ENCODE measurements at places on chromosomes 2 and 18.

- DNase-seq = no peak
Observed at GRCh38 chr2:181077128-181077709, 96.8 kb downstream of the UBE2E3 start.

DNA sequence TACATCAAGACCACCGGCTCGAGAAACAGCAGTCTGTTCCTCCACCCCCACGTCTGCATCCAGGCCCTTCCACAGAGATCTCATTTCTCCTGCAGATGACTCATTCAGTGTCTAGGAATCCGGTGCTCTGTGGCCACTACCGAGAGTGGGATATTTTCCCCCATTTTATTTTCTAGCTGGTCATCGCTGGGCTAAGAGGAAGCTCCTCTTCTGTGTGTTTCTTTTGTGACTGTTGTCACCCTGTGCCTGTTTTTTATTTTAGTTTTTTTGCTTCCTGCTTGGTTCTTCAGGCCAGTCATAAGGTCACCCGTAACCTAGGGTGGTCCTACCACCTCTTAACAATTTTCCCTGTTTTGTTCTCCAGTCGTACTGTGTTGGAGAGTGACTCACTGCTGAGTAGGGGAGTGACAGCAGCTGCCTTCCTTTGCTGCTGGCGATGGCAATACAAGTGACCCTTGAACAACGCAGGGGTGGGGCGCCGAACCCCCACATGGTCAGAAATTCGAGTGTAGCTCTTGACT lies 6.7 kb downstream of the RAMP1 start:
- no peak for DNase-seq

- DNase-seq = no peak
Observed at GRCh38 chr2:1965726-1966125, 221.4 kb upstream of the PXDN start.

- no peak for DNase-seq
Observed at GRCh38 chr2:200862532-200863000, 1.9 kb downstream of the CLK1 start.

DNA sequence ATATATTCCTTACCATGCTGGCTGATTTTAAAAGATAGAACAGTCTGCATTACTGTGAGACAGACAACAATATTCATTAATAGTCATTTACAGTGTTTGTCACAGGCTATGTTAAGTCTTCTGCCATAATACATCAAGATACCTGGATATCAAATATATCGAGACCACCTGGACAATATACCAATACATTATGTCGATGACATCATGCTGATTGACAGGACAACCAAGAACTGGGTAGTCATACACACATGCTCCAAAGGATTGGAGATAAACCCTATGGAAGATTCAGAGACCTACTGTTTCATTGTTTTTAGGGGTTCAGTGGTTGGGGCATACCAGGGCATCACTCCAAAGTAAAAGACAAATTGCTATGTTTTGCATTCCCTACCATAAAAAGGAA lies 26.5 kb upstream of the SMCHD1 start:
- no peak for DNase-seq

DNA sequence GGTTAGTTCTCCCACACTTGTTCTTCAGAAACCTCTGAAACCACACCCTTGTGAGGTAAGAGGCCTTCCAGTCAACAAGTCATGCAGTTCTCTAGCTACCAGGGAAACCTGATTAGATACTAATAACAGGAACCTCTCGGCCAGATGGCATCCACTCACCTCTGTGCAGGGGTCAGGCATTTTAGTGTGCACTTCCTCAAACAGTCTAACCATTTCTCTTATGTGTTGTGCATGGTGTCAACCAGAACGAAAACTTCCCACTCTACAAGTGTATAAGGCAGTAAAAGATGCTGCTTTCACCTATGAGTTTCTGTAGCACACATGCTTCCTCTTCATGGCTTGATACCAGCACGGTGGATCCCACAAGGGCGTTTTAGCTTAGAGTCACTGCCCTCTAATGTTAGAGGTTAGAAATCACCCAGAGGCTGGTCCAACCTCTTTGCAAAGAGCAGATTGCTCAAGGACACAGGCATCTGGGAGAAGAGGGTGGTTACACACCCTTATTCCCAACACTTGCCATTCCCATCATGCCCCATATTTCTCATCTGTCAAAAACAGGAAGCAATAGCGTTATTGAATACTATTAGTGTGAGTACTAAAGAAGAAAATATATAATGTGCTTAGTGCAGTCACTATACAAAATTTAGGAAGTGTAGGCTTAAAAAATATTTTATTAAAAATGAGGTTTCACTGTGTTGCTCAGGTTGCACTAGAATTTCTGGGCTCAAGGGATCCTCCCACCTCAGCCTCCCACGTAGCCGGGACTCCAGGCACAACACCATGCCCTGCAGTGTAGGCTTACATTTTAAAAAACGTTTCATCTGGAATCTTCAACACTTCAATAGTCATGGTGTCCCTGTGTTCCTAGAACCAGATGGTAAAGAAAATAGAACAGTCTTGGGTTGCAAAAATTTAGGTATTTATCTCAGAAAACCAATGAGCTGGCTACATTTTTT lies 34.5 kb upstream of the RAB31 start:
- DNase-seq = peak; percentile 21

- DNase-seq = no peak
Observed at GRCh38 chr2:199457147-199458008, at the start of gene SATB2. Gene SATB2, minus strand, starts transcription at chr2:199457939. Its CDS starts 1,902 bp downstream, at chr2:199456037.

DNA sequence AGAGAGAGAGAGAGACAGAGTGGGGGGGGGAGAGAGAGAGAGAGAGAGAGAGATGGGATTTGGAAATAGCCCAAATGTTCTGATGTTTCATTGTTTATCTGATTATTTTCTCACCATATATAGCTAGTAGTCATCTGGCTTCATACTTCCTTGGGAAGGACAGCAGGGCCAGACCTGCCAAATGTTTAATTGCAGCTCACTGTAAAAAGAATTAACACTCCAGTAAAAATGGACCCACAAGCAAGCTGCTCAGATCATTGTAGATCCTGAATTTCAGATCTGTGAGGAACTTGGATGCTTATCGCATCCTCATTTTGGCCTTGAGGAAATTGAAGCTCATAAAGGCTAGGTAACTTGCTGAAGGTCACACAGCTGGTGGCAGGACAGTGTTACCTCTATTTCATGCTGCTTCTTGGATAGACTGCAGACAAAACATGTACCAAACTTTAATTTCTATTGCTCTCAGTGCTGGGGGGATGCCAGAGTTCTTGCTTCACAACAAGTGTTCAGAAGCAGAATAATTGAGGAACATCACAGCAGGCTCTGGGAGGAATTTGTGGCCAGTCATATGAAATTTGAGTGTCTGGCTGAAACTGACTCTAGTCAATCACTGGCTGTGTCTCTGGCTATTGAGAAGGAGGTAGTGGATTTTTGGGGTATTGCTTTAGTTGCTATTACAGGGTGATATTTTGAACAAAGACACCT lies 223.5 kb downstream of the PIK3C3 start:
- no peak for DNase-seq

DNA sequence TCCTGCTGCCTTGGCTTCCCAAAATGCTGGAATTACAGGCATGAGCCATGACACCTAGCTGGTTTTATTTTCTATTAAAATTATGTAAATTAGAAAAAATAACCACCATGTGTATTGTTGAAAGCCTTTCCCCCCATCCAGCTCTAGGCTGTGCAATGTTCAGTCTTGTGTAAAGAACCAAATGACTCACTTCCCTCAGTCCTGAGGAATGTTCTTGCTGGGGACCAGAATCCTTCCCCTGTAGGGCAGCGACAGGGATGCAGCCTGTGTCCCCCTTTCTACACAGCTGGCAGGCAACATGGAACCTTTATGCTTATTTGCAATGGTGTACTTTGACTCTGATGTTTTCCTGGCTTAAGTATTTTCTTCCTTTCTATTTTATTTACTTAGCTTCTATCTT lies 29.4 kb downstream of the AOX1 start:
- DNase-seq = no peak

DNA sequence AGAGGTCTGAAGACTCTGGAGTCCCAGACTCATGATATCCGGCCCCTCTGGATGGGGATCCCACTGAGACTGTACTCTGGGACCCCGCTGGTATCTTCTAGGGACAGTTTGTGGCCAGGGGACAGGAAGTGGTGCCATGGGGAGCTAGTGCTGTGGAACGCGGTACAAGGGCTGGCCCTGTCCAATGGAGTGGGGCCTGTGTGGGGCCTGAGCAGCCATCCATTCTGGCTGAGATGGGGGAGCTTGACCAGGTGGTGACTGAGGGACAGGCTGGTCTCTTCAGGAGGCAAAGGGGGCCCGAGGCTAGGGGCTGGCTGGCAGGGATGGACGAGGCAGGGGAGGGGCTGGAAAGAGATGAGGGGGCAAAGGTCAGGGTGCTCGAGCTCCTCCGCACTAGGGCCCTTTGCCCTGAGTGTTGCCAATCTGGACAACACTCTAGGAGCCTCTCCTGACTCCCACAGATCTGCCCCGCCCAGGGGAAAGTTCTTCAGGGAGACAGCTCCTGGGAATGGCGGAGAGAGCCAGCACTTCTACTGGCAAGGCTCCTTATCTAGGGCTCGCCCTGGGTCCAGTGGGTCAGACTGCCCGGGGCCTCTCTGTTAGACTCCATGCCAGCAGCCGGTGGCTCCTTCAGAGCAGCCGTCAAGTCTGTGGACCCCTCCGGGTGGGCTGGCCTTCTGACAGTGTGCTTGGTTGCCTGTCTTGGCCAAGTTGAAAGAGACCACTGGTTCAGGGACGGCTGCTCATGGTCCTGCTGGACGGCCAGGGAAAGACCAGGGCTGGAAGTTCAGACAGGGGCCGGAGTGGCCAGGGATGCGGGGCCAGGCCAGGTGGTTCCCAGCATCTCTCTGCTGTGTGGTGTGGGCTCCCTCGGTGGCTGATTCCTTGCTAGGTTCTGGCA lies 12.3 kb downstream of the MALL start:
- DNase-seq = no peak

- no peak for DNase-seq
Observed at GRCh38 chr18:63286926-63287325, 32.6 kb downstream of the BCL2 start.

DNA sequence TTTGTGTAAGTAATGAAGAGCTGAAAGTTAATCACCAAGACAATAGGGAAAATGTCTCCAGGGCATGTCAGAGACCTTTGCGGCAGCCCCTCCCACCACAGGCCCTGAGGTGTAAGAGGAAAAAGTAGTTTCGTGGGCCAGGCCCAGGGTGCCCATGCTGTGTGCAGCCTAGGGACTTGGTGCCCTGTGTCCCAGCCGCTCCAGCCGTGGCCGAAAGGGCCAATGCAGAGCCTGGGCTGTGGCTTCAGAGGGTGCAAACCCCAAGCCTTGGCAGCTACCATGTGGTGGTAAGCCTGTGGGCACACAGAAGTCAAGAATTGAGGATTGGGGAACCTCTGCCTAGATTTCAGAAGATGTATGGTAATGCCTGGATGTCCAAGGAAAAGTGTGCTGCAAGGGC lies 52.5 kb downstream of the CENPO start:
- no peak for DNase-seq

DNA sequence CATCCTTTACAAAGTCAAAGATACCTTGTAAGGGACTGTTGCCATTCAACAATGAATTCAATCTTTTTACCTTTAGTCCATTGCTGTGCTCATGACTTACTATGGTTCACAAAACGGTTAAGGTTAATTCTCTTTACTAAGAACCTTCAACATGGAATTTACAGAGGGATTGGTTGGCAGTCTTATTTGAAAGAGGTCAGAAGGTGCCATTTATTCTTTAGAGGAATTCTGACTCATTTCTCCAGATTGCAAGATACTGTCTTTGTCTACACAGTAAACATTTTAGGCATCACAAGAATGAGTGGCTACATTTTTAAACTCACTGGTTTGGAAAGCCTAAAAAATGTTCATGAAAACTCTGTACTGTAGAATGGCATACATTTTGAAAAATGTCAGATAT lies 17.4 kb downstream of the KCNH7 start:
- DNase-seq = no peak

DNA sequence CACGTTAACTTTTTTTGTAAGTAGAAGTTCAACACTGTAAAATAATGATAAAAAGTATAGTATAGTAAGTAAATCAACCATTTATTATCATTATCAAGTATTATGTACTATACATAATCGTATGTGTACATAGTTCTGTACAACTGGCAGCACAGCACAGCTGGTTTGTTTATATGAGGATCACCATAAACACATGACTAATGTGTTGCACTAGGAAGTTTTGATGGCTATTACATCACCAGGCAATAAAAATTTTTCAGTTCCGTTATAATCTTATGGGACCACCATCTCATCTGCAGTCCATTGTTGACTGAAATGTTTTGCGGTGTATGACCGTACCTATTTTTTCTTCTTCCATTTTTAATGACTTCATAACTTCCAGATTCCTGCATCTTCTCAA lies 39.2 kb upstream of the ZNF385B start:
- no peak for DNase-seq

GRCh38 chr2:232229911-232230310 lies 148.6 kb upstream of the ALPP start:
- no peak for DNase-seq

DNA sequence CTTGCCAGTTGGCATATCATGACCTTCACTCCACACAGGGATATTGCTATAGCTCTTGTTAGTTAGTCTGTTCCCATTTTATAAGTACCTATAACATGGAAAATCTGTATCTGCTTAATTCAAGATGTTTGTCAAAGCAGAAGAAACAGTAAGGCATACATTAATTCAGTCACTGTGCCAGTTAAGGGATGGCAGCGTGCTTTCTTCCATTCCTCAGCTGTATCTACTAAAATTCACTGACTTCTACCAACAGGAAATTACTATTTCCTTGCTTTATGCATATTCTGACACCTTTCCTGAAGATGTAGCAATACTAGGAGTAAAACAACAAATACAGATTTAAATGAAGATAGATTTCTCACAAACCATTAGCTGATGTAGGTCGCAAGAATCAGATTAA lies 59.9 kb downstream of the RNF152 start:
- DNase-seq = no peak

- no peak for DNase-seq
Observed at GRCh38 chr2:105886687-105887086, 142.0 kb downstream of the NCK2 start.

DNA sequence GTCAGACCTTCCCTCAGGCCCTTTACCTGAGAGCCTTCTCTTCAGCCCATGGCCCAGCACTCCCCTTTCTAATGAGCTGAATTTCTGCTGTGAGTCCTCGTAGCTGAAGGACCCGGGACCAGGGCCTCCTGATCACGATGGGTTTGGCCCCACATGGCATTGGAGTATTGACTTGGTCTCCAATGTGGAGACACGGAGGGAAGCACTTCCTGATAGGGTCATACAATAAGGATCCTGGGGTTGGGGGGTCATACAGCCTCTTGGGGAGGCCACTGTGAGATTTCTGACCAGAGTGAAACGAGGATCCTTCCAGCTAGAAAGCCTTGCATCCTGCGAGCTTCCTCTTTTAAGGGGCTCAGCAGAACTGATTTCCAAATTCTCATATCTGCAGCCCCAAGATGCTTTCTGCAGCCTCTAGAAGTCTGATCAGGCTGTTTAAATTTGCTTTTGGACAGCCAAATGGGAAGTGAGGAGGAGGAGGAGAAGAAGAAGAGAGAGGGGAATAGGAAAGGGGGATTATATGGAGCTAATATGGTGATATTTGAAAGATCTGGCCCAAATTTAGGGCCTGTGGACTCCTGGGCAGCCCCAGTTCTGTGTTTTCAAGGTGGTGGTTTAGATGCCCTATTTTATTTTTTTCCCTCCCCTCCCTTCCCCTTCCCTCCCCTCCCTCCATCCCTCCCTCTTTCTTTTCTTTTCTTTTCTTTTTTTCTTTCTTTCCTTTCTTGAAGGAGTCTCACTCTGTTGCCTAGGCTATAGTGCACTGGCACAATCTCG lies 38.9 kb downstream of the RHOB start:
- no peak for DNase-seq

- DNase-seq = no peak
Observed at GRCh38 chr2:1793001-1793867, 48.9 kb upstream of the PXDN start.
